Activated T-helper 17 cell treated with anti-CD3 and anti-CD28 coated beads, Interleukin-2, amount 50 U/mL, for 72 hours (primary cell): ENCODE measurements at places on chromosomes 12 and 14.
A peak's percentile ranks its signal among the peaks of the same experiment; 100 is the strongest.

DNA sequence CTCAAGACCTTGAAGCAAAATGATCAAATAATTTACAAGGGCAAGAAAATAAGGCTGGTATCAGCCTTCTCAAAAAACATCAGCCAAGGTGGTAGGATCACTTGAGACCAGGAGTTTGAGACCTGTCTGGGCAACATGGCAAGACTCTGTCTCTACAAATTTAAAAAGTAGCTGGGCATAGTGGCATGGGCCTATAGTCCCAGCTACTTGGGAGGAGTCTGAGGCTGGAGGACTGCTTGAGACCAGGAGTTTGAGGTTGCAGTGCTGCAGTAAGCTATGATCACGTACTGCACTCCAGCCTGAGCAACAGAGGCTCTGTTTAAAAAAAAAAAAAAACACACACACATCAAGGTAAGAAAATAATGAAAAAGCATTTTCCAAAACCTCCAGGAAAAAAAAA is 22.1 kb downstream of the SEC23A start:
- ATAC-seq, result no peak

- ATAC-seq, result peak; percentile 43
Measured at GRCh38 chr12:11075642-11076041, 13.5 kb upstream of the TAS2R46 start.

DNA sequence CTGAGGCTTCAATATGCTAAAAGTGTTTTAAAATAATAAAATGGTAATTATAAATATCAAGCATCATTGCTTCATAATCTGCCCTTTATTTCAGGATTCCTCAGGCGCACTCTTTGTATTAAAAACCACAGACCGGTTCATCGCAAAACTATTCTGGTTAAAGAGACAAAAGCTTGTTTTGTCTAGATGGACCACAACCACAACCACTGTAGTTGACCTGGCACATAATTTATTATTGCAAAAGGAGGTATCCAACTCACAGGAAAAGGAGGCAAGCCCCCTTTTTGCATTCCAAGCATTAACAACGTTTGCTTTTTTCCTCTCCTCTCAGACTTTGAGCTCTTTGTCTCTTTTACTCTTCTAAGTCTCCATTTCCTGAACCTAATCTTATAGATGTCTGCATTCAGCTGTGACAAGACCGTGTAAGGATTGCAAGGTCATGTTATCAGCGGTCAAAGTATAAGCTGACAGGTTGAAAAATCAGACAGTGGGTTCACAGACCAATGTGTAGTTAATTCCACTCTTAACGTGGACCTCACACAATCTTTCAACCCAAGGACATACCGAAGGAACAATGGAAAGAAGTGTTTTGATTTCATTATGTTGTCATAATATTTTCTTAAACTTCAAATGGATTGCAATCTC is 1057.6 kb downstream of the GALC start:
- ATAC-seq, result no peak

GRCh38 chr12:103905730-103906349 is 24.4 kb upstream of the HSP90B1 start:
- ATAC-seq, result peak; percentile 80

- ATAC-seq, result no peak
Measured at GRCh38 chr12:113000433-113000832, 22.1 kb downstream of the OAS2 start.

DNA sequence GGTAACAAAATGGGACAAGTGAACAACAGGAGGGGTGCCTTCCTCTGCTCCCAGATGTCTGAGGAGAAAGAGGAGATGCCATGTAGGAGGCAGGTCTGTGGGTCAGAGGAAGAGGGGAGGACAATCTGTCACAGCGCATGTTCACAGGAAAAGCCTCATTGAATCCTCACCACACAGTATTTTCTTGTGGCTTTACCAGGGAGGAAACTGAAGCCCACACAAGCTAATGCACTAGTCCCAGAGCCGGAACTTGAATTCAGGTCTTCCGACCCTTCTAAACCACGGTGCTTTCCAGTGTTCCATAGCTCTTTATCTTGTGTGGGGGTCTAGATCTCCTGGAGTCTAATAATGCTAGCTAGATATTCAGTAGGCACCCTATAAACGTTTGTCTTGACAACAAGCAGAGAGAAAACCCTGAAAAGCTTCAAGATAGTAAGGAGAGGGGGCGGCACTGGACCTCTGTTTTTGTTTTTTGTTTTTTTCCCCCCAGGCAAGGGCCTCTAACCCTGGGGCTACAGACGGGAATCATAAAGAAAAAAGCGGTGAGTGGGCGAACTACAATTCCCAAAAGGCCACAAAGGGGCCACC is 371 bp upstream of the SHMT2 start:
- ATAC-seq, result peak; percentile 56

DNA sequence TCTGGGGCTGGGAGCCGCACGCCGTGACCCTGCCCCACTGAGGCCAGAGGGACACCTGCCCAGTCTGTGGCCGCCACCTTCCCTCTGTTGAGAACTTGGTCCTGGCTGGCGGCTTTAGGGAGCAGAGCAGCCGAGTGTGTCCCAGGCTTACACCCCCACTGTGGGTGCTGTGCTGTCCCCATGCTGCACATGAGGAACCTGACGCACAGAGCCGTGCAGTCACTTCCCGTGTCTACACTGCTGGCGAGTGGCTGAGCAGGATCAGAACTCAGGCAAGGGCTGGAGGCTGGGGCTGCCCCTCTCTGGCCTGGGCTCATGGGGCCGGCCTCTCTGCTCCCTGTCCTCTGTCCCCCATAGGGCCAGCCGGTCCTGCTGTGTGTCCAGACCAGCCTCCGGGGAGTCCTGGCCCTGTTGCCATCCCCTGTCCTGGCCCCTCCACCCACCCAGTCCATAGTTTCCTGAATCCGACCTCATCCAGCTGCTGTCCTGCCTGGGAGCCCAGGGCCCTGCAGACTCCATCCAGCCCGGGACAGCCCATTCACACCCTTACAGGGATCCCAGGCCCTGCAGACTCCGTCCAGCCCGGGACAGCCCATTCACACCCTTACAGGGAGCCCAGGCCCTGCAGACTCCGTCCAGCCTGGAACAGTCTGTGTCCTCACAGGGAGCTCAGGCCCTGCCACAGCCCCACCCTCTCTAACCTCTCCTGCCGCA is 10.3 kb downstream of the FBRSL1 start:
- no peak for ATAC-seq

DNA sequence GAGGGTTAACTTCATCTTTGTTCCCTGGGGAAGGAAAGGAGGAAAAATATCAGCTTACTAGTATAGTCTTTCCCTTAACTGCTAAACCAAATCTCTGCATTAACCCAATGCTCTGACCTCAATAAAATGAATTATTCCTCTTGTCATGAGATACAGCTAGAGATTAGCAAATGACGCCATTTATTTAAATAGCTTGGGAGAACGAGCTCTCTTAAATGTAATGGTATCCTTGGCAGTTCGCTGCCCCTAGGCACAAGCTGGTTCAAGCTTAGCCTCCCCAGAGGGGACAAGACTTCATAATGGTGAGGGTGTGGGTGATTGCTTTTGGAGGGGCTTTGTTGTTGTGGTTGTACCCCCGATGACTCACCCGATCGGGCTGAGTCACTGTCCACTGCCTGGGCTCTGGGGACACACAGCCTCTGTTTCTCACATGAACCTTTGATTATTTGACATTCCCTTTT is 19.6 kb downstream of the FNTB start:
- ATAC-seq, result no peak

DNA sequence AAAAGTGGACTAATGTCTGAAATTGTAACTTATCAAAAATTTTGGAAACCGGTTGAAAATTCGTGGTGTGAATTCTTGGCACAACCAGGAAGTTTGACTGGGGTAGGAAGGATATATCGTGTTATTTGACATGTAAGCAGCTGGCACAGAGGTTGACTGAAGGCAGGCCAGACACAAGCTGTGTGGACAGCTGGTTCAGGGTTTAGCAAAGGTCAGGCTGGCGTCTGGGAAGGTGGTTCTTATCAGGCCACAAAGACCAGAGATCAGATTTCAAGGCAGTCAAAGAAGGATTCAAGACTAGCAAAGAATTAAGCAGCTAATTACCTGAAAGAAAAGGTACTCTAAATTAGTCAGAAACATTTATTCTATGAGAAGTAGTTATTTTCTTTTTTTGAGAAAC is 450.2 kb upstream of the MDGA2 start:
- ATAC-seq, result no peak

DNA sequence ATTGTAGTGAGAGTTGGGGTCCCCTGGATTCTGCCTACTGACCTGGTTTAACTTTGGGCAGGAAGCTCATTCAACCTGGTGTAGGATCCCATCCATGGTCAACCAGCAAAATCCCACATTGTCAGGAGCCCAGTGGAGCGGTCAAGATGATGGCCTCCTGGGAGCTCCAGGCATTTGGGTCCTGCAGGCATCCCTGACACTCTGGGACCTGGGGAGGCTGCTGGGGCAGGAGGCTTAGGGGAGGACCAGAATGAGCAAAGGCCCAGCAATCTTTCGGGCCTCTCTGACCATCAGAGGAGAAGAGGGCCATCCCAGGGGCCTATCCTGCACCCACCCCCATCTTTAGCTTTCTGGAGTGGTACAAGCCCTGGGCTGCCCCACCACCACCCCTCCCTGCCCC is 104.0 kb downstream of the PRMT8 start:
- ATAC-seq, result no peak

DNA sequence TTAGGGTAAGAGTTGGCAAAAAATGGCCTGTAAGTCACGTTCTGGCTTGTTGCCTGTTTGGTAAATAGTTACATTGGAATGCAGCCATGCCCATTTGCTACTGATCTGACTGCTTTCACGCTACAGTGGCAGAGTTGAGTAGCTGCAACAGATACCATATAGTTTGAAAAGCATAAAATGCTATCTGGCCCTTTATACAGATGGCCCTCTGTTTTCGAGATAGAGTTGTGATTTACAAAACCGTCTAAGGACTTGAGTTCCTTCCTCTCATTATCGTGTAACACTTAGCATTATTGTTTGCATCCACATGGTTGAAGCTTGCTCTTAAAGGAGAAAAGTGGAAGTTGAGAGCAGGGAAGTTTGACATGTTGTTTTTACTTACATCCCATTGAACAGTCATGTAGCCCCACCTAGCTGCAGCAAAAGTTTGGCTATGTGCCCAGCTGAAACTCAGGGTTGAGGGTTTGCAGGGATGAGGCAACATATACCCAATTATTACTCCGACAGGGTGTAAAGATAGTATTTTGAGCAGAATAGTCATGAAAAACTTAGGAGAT is 11.3 kb upstream of the SCFD1 start:
- ATAC-seq, result no peak

DNA sequence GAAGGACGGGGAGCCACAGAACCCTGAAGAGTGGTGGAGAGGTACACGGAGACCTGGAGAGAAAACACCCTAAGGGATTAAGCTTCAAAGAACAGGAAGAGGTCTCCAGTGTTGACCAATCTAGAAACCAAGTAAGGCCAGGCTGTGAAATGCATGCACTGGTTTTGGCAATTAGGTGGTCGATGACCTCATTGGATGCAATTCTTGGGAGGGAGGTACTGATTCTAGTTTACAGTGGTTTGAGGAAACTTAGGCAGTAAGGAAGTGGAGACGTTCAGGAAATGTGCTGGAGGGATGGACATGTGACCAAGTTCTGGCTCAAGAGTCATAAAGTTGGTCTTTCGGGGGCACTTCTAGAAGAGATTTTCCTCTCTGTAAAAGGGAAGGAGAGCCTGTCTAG is 91.3 kb upstream of the CEP83 start:
- ATAC-seq, result no peak

GRCh38 chr12:2498964-2499500 is 295.7 kb upstream of the FKBP4 start:
- no peak for ATAC-seq

DNA sequence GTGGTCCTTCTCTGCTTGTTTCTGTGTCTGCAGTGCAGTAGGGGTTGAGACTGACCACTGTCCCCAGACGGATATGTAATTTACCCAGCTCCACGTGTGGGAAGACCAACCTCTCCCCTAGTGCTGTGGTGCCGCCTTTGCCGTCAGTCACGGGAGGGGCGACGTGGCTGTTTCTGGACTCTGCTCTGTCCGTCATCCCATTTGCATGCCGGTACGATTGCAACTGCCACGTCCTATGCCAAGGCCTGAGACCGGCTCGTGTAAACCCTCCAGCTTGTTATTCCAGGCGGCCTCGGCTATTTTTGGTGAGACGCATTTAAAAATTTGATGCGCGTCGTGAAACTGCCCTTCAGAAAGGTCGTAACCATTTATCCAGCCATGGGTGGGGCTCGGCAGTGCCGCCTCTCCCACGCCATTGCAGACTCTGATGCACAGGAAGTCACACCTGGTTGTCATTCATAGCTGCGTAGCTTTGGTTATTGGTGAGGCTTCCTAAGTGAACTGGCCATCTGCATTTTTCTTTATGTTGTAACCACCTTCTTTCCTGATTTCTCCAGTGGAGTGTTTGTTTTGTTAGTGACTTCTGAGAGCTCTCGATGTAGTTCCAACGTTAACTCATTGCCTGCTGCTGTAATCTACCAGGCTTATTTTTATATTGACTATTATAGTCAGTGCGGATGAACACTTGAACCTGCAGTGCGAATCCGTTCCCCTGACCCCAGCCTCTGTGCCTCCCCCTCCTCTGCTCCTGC is 75.1 kb downstream of the ADGRD1 start:
- ATAC-seq, result no peak

- ATAC-seq, result no peak
Measured at GRCh38 chr14:43418324-43418723, 1088.8 kb downstream of the FSCB start.

DNA sequence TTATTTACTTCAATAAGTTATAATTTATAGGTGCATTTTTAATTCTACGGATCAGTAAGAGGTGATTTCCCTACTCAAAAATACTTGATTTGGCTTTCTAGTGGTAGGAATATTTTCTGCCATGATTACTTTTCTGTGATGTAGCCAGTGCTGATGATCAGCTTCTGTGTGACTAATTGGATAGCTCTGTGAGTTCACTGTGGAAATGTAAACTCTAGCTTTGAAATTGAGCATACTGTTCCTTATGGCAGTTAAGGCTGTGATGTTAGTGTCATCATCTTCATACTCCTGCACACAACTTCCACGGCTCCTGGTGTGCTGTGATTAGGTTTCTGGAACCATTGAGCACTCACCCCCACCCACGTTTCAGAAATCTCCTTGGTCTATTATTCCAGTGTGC is 48.2 kb downstream of the PLEKHA5 start:
- ATAC-seq, result no peak

DNA sequence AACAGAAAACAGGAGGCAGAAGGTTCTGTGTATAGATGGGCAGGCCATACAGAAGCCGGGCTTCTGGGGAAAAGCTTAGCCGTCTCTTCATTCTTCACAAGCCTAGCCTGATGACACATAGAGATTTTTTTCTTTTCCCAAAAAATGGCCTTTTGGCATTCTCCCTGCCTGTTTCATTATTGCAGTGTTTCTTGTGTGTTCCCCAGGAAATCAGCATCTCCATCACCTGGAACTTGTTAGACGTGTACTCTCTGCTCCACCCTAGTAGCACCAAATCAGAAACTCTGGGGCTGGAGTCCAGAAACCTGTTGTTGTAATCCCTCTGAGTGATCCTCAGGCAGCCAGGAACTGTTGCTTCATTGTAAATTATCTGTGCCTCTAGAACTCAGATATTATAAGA is 388.1 kb downstream of the CCDC91 start:
- no peak for ATAC-seq

DNA sequence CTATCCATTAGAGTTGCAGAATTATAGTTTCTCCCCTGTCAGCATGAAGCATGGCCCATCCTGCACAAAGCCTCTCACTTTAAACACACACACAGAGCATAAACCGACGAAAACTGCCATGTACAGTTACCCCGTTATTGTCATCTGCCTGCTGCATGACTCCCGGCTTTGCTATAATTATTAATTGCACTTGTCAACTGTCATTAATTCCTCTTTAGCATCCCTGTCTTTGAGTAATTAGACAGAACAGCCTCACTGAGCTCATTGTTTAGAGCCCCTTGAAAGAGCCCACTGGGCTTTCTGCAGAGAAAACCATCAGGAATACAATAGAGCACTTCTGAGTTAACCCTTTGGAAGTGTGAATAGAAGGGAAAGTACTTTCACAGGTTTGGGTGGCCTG is 307.2 kb upstream of the SOX5 start:
- no peak for ATAC-seq
